SW 1271 (cell line): ENCODE measurements at places on chromosomes 12 and 14.

DNA sequence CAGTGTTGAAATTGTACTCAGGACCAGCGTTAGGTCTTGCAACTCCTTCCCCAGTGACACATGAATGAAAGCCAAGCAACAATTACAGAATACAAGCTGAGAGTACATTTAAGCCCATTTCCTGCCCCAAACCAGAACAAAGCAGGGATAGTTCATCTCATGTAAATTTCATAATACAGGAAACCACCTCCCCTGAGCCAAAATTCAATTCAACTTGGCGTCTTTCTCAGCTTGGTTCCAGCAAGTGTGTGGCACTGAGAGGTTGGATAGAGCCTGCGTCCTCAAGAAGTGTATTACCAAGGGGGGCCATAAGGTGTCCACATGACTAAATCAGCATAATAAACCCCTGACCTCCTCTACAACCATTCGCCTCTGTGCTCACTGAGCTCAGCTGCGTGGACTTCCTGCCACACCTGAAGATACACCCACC is 278.9 kb upstream of the CRY1 start:
- no peak for DNase-seq

DNA sequence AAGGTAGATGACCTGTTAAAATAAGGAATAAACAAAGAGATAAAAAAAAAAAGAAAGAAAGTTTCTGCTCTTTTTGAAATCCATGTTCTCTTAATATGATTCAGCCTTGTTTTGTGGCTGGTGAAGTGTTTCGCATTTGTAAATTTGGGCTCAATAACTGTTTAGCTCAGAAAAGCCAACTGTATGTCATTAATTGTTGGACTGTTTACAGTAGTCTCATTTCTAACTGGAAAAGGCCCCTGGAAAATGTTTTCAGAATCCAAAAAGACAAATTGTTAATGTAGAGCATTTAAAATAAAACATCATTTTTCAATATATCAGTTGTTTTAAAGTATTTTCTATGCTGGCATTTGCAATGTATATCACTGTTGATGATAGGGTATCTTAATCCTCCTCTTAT is 47.4 kb upstream of the DYRK2 start:
- DNase-seq, result no peak

GRCh38 chr12:94938583-94938982 is 64.9 kb downstream of the NDUFA12 start:
- no peak for DNase-seq

DNA sequence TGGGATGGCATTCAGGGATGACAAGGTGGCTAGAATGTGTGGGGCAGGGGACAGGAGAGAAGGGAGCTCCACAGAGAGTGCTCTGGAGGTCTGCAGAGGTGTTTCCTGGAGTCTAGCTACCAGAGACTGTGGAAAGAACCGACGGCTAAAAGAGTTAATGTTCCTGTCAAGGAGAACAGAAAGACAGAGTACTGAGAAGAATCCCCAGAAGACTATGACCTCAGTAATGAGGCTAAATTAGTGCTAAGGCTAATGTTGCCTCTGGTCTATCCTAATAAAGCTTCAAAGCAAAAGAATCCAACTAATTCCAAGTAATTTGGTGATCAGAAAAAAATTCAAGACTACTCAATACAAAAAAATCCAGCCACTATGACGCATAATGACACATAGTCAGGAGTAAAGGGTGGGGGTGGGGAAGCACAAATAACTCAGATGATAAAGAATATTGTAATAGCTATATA is 44.7 kb downstream of the FERMT2 start:
- peak; percentile 68 for DNase-seq

DNA sequence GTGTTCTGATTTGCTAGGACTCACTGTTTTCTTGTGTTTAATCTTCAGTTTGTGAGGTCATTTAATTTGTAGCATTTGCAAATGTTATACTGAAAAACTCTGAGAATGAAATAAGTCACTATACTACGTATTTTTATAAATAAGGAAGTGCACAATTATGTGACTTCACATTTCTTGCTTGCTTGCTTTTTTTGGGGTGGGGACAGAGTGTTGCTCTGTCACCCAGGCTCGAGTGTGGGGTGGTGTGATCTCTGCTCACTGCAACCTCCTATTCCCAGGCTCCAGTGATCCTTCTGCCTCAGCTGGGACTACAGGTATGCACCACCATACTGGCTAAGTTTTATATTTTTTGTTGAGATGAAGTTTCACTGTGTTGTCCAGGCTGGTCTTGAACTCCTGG is 32.7 kb downstream of the RBM25 start:
- DNase-seq, result no peak

DNA sequence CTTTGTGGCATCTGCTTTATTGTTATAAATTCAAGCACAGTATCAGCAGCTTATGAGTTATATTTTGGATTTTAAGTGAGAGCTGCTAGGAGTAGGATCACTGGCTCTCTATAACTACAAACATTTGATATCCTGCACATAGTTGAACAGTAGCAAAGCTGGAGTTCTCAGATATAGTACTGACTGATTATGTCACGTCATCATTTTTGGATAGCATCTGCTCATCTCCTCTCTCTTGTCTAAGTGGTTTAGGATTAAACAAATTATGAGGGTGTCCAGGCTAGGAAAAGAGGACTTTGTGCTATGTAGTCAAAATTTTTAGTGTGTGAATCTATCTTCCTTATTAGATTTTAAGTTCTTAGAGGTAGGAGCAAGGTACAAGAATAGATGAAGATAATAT is 18.4 kb downstream of the PPP4R4 start:
- DNase-seq, result no peak

DNA sequence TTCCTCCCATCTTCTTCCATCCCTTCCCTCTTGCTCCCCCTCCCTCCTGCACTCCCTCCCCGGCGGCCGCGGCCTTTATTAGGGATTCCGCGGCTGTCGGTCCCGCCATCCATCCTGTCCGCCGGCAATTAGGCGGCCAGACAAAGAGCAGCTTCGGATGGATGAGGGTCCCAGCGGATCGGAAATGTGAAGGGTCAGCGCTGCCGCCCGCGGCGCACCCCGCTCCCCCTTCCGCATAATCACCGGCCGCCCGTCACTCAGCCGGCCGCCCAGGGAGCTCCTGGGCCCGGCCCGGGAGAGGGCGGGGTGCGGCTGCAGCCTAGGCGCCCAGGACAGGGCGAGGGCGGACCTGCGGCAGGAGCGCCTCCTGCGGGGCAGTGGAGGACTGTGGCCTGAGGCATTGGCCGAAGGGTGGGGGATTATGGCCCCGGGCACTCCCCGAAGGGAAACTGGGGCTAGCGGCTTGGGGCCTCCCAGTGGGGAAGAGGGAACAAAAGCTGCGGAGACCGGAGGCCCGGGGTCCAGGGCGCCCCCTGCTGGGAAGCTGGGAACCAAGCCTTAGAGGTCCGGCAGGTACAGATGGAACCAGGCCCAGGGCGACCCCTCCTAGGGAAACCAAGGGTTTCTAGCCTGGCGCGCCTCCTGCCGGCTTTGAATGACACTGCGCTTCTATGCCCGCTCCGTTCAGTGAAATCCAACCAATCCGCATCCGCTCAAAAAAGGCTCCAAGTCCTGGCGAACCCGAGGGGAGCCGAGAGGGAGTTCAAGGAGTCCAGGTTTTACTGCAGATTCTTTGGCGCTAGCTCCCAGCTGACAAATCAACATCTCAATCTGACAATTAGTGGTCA is 4.4 kb upstream of the DNAJC22 start:
- peak; percentile 42 for DNase-seq

DNA sequence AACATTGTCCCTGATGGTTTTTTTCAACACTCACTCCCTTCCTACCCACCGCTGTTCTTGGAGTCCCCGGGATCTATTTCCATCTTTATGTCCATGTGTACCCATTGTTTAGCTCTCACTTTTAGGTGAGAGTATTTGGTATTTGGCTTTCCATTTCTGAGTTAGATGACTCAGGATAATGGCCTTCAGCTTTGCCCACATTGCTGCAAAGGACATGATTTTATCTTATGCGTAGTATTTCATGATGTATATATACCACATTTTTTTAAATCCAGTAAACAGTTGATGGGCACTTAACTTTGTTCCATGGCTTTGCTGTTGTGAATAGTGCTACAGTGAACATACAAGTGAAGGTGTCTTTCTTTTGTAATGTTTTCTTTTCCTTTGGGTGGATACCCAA is 123.5 kb upstream of the KITLG start:
- no peak for DNase-seq

DNA sequence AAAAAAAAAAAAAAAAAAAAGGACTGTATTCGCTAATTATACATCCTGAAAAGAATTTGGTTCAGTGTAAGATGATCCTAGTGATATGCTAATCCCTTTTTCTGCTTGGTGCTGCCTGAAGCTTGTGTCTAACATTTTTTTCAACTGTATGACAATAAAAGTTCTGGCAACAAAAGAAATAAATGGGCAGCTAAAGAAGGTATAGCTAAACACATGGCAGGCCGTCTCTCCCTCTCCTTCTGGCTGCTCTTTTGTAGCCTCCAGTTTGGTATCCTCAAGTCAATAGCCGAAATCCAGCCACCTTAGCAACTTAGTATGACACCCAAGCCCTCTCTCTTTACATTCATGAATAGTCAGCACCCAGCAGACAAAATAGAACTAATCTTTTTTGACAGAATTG is 198.3 kb upstream of the OTX2 start:
- no peak for DNase-seq

GRCh38 chr12:1995205-1995896 is 8.9 kb downstream of the DCP1B start:
- DNase-seq, result no peak

GRCh38 chr14:76923431-76924370 is 97.5 kb downstream of the LRRC74A start:
- no peak for DNase-seq

GRCh38 chr12:4174417-4174816 is 99.1 kb upstream of the CCND2 start:
- DNase-seq, result no peak

GRCh38 chr14:23605931-23606585 is 27.5 kb upstream of the JPH4 start:
- no peak for DNase-seq

GRCh38 chr14:102565331-102565887 is 27.0 kb upstream of the RCOR1 start:
- DNase-seq, result no peak

DNA sequence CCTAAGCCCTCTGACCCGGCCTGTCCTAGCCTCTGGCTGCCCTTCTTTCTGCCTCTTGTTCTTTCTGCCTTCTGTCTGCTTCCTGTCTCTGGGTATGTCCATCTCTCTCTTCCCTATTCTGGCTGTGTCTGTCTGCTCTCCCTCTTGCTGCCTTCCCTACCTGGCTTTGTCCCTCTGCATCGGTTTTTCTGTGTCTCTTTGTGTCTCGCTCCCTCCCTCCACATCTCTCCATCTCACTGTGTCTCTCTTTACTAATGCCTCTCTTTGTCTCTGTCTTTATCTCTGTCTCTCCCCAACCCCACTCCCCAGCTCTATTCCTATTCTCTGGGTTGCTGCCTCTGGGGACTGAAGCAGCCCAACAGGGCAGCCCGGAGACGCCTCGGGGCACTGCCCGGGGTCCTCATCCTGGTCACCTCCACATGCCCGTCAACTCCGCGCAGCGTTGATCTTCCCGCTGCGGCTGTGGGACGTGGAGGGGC is 10.1 kb downstream of the SHMT2 start:
- no peak for DNase-seq

DNA sequence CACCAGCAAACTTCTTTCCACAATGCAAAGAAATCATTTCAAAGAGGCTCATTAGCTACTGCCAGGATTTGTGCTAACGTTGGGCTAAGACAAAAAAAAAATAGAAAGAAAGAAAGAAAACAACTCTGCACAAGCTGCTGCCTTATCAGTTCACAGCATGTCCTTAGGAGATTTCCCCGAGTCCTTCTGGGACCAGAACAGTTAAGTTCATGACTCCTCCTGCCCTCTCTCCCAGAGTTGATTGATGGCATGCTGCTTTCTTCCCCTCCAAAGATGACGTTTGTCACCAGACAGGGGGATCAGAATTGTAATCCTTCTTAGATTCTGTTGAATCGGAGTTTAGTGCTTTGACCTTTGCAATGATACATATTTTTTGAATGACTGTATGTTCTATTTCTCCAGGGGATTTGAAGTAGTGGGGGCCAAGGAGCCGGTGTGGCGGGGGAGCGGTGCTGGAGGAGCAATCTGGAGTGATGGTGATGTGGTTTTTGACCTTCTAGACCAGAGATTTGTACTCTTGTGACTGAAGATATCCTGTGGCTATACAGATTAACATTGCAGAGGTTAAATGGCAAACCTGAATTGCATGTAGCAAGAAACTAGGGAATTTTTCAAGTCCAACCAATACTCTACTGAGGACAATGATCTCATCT is 409.2 kb upstream of the TMPO start:
- DNase-seq, result no peak

- DNase-seq, result no peak
Observed at GRCh38 chr12:92027701-92028440, 117.8 kb downstream of the BTG1 start.

- DNase-seq, result no peak
Observed at GRCh38 chr12:64255249-64255648, 33.2 kb upstream of the KICS2 start.

GRCh38 chr12:19369691-19370148 is 69.6 kb upstream of the AEBP2 start:
- no peak for DNase-seq

DNA sequence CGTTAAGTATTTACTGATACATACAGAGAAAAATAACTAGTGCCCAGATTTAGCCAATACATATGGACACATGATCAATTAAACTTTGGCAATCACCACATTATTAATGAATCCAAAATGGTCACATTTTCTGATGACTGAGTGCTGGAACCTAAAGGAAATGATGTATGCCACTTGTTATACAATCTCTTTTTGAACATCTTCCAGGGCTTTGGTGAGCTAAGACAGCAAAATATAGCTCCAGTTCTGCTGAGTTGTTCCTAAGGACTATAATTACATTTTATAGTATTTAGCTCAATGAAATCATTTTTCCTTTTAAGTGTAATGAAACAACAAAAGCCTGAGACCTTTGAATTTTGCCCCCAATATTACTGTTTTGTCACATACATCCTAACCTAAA is 329.1 kb upstream of the ATP2B1 start:
- no peak for DNase-seq

- DNase-seq, result no peak
Observed at GRCh38 chr12:54420766-54421144, 1.7 kb upstream of the ITGA5 start.

GRCh38 chr14:101225157-101226152 is 321.9 kb upstream of the RTL1 start:
- DNase-seq, result no peak

DNA sequence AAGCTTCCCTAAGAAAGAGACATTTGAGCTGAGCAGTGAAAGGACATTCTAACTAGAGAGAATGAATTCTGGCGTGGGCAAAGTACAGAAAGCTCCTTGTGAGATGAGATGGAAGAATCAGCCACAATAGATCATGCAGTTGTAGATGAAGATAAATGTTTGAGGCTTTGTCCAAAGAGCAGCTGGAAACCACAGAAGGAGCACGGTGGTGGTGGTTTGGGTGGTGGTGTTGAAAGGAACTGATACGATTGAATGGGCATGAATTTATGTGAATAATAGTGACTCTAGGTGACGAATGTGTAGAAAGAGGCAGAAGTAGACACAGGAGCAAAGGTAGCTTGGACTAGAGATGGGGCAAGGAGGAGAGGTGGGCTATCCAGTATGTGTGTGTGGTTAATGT is 260.5 kb upstream of the TMTC1 start:
- DNase-seq, result no peak

GRCh38 chr12:102551186-102551585 is 70.8 kb upstream of the IGF1 start:
- DNase-seq, result no peak
